ENCODE measurements at places on chromosomes 16 and 17.

DNA sequence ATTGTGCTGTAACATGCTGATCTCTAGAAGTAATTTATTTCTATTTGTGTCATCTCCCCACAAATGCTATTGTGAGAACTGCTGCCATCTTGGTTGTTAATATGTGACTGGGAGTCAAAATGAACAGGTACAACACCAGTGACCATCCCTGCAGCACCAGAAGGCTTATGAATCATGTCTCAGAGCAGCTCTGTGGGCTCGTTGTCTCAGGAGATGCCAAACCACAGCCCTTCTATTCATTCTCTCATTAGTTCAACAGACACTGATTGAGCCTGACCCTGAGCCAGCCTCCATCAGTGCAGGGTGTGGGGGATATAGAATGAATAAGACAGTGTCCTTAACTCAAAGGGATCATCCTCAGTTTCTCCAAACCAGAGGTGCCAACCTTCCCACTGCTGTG is 92.5 kb downstream of the UTP18 start:
- no peak for DNase-seq

DNA sequence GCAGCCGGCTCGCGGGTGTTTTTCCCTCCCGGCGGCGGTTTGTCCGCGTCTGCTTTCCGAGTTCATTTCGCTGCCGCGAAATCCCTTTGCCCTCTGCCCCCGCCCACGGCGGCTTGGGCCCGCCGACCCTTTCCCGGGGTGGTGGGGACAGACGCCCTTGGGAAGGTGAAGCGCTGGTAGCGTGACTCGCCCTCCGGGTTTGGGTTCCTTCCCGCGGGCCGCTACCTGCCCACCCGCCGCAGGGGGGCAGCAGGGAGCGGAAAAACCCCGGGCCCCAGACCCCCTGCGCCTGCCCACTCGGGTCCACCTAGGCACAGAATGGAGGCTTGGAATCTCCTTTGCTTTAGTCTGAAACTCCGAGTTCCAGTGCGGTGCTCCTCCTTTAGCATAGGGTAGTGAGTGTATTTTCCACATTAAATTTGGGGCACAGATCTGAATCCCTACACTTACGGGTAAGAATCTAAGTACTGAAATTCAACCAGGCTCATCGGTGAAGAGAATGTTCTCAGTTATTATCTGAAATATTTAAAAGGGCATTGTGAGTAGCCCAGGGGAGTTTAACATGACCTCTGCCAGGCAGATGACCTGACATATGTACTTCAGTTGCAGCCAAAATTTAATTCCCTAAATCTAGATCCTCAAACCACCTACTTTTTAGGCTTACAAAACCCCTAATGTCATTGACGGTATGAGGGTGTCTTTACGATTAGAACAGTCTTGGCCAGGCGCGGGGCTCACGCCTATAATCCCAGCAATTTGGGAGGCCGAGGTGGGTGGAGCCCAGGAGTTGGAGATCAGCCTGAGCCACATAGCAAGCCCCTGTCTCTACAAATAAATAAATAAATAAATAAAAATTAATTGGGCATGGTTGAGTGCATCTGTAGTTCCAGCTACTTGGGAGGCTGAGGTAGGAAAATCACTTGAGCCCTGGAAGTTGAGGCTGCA is 1.0 kb downstream of the NME2 start:
- peak; percentile 70 for DNase-seq

DNA sequence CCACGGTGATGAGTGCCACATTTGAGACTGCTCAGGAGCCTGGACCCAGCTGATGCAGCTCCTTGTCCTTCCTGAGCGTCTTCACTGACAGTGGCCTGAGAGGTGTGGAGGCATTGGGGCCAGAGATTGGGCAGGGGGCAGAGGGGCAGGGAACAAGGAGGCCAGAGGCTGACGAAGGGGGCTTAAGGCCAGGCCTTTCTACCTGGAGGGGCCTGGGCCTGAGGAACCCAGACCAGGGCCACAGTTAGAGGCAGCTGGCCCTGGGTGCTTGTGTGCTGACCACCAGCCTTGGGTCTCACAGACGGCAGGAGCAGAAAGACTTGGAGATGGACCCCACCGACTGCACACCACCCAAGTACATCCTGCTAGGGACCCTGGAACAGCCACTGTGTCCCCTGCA is 168.2 kb upstream of the ZNF267 start:
- DNase-seq, result no peak

- DNase-seq, result peak; percentile 76
Measured at GRCh38 chr16:23508589-23509440, 1.5 kb downstream of the GGA2 start.

DNA sequence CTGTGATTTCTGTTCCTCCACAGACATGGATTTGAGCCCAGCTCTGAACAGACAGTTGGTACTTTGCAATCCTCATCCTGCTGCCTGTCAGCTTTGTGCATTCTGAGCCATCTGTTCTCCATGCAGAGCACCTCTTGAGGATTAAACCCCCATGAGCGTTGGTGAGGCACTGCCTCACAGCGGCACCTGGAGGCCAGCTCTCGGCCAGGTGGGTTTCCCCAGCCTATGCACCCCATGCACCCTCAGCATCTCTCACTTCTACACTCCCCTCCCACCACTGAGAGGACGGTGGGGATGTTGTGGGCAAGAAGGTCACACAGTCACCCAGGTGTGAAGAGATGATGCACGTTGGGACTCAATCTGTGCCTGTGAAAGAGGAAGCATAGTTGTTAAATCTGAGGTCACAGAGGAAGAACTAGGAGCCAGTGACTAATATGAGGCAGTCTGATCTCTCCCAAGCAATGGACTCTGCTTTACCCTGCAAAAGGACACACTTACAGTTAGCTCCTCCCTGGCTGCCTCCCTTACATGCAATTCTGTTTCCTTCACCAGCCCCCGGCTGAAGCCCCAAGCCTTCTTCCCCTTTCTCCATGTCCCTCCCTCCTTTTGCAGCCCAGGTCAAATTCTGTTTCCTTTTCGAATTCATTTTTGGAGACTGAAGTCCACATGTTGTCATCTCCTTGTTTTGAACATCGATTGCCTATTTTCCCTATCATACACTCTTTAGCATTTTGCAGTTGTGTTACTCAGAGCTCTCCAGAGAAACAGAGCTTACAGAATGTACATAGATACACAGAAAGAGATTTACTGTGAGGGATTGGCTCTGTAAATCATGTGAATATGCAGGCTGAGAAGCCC is 58.5 kb downstream of the HS3ST3B1 start:
- DNase-seq, result no peak

- DNase-seq, result no peak
Measured at GRCh38 chr17:9240659-9241370, 219.5 kb downstream of the NTN1 start.

- no peak for DNase-seq
Measured at GRCh38 chr16:72992142-72992601, 55.8 kb downstream of the ZFHX3 start.

GRCh38 chr16:4763791-4764190 is 3.2 kb downstream of the ZNF500 start:
- no peak for DNase-seq

- DNase-seq, result no peak
Measured at GRCh38 chr16:27954191-27954590, 109.3 kb downstream of the GSG1L start.

- no peak for DNase-seq
Measured at GRCh38 chr17:40022961-40023541, 7.8 kb downstream of the CSF3 start.

DNA sequence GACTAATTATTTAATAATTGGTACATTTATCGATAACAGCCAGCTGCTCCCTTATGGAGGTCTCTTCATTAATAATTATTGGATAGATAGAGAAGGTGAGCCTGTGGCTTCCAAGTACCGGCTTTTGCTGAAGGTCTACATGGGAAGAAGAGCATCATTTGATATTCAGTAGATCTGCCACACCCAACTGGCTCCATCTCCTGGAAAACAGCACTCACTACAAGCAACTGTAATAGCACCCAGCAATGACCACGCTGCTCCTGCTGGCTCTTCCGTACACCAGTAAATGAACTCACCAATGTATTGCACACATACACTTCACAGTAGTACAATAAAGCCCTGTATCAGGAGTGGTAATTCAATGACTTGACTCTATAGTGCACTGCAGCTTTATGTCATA is 19.5 kb downstream of the MARVELD3 start:
- DNase-seq, result peak; percentile 36

- no peak for DNase-seq
Measured at GRCh38 chr17:79952265-79952877, 83.3 kb downstream of the TBC1D16 start.

- DNase-seq, result no peak
Measured at GRCh38 chr17:36858119-36859002, 78.9 kb upstream of the LHX1 start.

Measured in erythroblast (primary cell).